NCI-H510A treated with DMSO at 0.1 percent for 48 hours (cell line): ENCODE measurements at places on chromosomes 1 and 21.

DNA sequence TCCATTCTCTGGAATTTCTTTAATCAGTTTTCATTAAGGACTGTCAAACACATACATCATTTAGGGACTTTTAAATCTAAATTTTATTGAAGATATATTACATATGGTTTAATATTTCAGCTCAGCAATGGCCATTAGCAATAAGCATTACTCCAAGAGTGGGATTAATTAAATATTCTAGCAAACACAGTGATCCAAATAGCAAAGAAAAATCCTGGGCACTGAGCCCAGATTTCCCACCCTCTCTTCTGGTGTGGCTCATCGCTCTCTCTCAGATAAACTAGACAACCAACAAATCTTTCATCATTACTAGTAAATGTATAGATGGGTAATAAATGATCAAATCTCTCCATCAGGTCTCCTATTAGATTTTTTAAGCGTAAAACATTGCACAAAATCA, 53.5 kb upstream of the FOXD3 start:
- DNase-seq: no peak

DNA sequence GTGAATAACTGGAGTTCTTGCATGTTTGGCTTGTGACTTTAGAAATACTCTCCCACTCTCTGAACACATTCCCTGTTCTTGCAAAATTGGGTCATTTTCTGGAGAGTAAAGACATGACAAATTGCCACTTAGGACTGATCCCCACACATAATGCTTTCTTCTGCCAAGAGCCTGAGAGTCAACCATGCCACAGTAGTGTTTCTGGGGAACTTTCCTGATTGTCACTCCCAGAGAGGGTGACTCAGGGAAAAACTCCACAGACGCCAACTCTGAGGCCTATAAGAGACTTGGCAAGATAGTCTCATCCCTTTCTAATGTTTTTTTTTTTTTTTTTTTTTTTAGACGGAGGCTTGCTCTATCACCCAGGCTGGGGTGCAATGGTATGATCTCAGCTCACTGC, 157.8 kb downstream of the ATG4C start:
- DNase-seq: no peak

GRCh38 chr1:196723325-196724185, 51.1 kb upstream of the CFHR3 start:
- DNase-seq: peak; percentile 21

DNA sequence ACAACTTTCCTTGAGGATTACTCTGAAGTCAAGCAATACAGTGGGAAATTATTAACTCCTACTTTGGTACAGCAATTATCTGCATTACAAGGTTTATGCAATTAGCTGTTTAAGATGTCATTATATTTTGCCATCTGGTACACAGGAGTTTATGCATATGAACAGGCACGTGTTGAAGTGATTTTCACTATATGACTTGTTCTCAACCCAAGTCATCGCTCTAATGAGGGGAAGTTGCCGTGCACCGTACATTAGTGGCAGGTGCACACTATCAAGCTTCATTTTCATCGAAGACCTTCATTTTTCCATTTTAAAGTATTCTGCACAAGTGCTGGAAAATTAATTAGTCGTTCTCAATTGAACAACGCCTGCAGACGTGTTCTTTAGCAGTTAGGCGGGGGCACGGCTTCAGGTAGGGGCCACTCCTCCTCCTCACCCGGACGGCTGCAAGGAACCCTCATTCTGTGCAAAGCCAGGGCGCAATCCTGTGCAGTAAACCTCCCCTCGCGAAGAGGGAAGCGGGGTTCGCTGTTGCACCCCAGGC, 39.8 kb upstream of the NFIA start:
- DNase-seq: peak; percentile 68

DNA sequence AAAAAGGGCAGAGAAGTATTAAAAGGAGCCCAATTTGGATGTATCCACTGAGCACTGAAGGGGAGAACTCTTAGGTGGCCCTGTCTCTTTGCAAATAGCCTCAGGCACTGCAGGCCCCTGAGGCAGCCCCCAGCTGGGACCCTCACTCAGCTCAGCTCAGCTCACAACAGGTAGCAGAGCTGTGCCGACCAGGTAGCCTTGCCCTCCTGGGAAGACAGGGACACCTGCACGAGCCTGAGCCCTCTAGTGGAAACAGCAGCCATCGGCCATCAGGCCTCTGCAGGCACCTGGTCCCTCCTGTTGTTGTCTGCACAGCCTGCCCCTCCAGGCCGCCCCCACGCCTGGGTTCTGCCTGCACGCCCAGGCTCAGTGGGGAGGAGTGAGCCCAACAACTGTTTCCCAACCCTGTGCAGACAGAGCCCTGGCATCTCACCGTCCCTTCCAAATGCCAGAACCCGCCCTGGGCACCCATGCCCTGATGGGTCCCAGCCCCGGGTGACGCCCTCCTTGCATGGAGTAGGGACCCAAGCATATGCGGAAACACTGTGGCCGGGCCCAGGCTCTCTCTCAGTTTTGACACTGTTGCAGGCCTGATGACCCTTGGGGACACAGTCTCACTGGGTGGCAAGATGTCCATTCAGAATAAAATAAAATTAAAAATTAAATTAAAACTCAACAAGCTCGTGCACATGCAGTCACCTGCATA, 60.0 kb upstream of the AJAP1 start:
- DNase-seq: peak; percentile 16

DNA sequence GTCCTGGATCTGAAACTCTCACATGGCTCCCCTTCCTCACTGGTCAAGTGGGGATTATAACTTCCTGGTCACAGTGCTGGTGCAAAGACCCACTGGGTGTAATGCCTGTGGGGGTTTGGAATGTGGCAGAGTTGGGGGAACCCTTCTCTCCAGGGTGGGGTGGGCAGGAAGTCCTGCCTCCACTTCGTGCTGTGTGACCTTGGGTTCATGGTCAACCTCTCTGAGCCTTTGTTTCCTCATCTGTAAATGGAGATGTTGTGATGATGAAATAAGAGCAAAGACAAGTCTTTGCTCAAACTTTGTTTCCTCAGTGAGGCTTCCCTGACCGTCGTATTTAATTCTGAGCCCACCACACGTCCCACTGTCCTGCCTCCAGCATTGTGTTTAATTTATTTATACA, 564.7 kb downstream of the PTPRU start:
- no peak for DNase-seq

- DNase-seq: no peak
Measured at GRCh38 chr1:30405081-30405480, 318.3 kb downstream of the MATN1 start.

- DNase-seq: no peak
Measured at GRCh38 chr1:17314491-17314971, 6.5 kb downstream of the PADI4 start.

- DNase-seq: peak; percentile 62
Measured at GRCh38 chr1:178541829-178542553, 29.1 kb downstream of the TEX35 start.
